CD4-positive, alpha-beta T cell treated with Interleukin-21 for 1 hour (primary cell): ENCODE measurements at places on chromosomes 5 and 9.

GRCh38 chr9:134571326-134571931, 70.2 kb upstream of the COL5A1 start:
- no peak for DNase-seq

GRCh38 chr9:23743036-23743435, 83.0 kb downstream of the ELAVL2 start:
- no peak for DNase-seq

GRCh38 chr9:17751486-17751885, 172.6 kb downstream of the SH3GL2 start:
- DNase-seq = no peak

GRCh38 chr5:93078082-93079038, 502.7 kb downstream of the NR2F1-AS1 start:
- no peak for DNase-seq

GRCh38 chr9:131539223-131539923, 6.0 kb upstream of the PRRT1B start:
- peak; percentile 52 for DNase-seq

- DNase-seq = no peak
These were observed 218.5 kb upstream of the DAPK1 start for GRCh38 chr9:87278971-87279733.

DNA sequence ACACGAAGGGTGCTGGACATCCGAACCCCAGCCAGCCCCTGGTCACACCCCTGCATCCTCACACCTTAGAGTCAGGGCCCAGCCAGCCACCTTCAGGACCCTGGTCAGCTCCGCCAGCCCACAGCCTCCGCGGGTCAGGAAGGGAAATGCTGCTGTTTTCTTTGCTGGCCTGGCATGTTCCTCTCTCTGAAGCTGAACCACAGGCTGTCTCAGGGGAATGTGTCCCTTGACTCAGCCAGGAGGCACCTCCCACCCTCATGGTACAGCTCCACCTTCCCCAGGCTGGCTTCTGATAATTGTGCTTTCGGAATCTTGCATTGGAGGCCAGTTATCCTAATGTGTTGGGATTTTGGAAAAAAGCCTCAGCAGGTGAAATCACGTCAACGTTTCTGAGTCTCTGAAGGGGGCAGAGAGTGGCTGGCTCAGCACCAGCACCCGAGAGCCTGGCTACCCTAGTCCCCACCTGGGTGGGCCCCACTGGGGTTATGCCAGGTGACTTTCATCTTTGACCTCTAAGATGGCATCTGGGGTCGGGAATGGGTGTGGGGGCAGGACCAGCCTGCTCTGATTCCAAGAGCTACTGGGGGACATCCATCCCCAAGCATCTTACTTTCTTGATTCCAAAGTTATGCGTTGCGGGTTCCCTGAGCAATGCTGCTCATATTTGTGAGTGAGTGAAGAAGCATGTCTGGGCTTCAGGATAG, 9.8 kb upstream of the OLFM1 start:
- no peak for DNase-seq

DNA sequence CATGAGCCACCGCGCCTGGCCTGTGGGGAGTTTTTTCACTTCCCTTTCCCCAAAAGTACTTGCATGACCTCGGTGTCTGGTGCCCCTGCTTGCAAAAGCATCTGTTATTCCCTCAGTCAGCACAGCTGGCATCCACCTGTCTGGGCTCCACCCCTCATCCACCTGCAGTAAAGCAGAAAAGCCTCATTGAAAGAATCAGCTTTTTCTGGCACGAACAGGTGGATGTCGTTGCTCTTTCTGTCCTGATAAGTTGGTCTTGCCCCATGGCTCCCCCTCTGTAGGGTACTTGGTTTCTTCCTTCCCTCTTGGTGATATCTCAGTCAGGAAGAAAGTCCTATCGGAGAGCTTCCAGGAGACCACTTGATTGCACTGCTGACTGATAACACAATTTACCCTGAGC, 37.4 kb downstream of the WWC1 start:
- no peak for DNase-seq

GRCh38 chr9:111163716-111164389, 125.6 kb upstream of the LPAR1 start:
- DNase-seq = no peak

DNA sequence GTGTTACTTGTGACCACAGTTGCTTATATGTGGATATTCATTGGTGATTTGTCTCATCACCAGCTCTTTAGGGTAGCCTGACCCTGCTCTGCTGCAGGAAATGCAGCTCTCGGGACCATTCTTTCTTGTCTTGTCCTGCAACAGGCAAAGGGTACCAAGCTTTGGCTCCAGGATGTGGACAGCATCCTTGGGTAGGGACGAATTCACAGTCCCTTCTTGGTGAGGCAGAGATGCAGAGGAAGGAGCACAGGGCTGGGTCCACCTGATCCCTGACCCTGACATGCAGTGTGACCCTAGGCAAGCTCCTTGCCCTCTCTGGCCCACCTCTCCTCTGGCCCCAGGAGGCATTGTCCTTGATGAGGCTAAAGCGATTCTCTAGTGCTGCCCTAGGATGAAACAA, 37.0 kb upstream of the SYNPO start:
- DNase-seq = no peak

DNA sequence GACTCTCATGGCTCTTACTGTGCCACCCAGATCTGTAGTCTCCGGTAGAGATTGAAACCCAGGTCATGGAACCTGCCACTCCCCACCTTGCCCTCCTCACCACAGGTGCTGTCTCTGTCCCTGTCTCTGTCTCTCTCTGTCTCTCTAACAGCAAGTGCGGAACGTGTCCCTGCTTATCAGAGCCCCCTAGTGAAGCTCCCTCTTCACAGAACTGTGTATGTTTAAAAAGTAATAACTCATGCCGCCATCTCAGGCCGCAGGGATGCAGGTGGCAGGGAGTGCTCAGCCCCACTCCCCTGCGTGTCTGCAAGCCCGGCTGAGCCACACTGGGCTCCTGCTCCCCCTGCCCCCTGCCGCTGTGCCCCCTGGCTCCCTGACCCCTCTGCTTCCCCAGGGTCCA, 43.8 kb downstream of the UNC5A start:
- DNase-seq = no peak

DNA sequence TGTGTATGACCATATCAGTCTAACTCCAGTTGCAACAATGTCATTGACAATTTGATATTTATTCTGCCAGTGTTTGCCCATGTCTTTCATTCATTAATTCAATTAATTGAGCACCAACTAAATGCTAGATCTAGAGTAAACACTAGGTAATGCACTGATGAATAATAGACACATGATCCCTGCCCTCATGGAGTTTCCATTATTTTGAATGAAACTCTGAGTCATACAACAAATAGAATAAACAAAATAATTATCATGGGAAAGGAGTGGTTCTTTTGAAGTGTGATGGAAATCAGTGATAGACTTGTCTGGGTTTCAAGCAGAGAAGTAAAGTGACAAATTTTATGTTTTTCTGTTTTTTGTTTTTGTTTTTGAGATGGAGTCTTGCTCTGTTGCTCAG, 4.6 kb downstream of the ARHGEF37 start:
- no peak for DNase-seq

- DNase-seq = no peak
These were observed 20.7 kb downstream of the CWC27 start for GRCh38 chr5:64789457-64789856.

- no peak for DNase-seq
These were observed 208.7 kb downstream of the ARRDC3 start for GRCh38 chr5:91174396-91174795.

- no peak for DNase-seq
These were observed 308.6 kb upstream of the RGMB start for GRCh38 chr5:98464737-98465330.

DNA sequence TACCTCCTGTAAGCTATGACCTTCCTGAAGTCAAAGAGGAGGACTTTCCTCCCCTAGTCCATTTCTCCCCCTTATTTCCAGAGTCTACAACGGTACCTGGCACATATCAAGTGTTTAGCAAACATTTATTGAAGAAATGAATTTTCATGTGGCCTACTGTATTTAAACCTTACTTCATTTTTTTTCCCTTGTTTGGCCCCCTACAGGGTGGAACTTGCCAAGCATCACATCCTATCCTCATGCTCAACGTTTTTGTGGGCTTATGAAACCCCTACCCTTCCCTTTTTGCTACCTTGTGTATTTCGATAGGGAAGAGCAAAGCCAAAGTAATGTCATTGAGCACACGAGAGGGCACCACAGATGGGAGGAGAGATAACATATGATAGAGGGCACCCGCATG, 1857.8 kb upstream of the WWC1 start:
- DNase-seq = no peak

GRCh38 chr9:96169484-96169883, 132.5 kb downstream of the HSD17B3 start:
- DNase-seq = no peak

DNA sequence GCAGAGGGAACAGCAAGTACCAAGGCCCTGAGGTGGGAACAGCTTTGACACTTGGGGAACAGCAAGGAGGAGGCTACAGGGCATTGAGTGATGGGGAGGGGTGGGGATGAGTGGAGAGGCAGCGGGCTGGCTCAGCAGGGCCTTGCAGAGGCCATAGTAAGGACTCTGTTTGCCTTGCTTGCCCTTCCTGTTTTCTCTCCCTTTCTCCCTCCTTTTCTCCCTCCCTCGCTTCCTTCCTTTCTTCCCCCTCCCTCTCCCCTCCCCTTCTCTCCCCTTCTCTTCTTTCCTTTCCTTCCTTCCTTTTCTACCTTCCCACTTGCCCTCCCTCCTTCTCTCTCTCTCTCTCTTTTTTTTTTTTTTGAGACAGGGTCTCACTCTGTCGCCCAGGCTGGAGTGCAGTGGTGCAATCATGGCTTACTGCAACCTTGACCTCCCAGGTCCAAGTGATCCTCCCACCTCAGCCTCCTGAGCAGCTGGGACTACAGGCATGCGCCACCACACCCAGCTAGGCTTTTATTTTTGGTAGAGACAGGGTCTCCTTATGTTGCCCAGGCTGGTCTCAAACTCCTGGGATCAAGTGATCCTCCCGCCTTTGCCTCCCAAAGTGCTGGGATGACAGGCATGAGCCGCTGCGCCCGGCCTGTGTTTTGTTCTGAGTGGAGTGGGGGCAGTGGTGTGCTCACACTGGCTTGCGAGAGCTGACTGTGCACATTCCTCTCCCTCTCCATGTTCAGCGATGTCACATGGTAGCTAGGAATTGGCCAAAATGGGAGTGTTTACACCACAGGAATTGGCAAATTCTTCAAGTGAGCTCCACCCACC, 17.1 kb downstream of the IER5L start:
- DNase-seq = no peak

DNA sequence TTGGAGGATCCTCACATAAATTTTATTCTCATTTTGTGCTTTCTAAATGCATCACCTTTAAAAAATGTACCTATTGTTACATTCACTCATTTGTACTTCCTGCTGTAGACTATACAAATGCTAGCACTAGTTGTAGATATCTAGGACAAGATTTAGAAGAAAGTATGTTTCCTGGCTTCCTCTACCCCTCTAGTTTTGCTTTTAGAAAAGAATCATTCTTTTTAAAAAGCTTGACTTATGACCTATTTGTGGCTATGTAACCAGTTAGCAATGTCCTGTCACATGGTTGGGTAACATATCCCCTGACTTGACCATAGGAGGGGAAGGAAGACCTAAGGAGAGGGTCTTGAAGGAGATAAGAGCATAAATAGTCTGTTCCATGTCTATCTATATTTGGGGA, 13.3 kb downstream of the CAMK4 start:
- DNase-seq = no peak

GRCh38 chr9:127806871-127807270, 4.2 kb downstream of the FPGS start:
- no peak for DNase-seq

GRCh38 chr5:164818445-164818844, 1313.0 kb downstream of the MAT2B start:
- DNase-seq = no peak

- no peak for DNase-seq
These were observed 5.1 kb downstream of the TXN start for GRCh38 chr9:110251212-110251611.

DNA sequence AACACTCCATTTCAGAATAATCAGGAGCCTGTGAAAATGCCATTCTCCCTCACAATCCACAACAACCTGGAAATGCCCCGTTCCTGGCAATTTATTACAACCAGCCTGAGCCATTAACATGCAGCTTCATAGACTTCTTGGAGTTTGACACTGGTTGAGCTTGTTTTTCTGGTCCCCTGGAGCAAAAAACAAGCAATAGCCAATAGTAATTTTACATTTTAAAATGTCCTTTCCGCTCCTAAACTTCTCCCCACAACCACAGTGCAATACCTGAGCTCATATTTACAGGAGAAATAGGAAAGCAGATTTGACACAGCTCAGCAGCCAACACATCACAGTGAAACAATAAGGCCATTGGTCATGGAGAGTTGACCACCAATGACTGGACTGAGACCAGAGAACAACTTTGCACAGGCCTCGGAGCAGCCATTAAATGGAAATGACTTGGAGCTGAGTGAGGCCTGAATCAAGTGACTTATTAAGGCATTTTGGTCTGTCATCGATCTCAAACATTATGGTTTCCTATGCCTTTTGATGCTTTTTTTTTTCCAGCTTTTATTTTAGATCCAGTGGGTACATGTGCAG, 73.0 kb downstream of the ENC1 start:
- DNase-seq = no peak

- DNase-seq = no peak
These were observed 8.3 kb downstream of the COL15A1 start for GRCh38 chr9:98951967-98952366.
